Urinary bladder (tissue), 4 donors: ENCODE measurements at places on chromosomes 6 and 20.

- DNase-seq: no peak
These were observed 43.8 kb upstream of the FOXQ1 start for GRCh38 chr6:1267790-1268762.

GRCh38 chr20:50717974-50718761 is 13.2 kb upstream of the PARD6B start:
- no peak for DNase-seq

GRCh38 chr6:52574709-52575501 is 2.0 kb downstream of the TRAM2 start:
- no peak for DNase-seq

DNA sequence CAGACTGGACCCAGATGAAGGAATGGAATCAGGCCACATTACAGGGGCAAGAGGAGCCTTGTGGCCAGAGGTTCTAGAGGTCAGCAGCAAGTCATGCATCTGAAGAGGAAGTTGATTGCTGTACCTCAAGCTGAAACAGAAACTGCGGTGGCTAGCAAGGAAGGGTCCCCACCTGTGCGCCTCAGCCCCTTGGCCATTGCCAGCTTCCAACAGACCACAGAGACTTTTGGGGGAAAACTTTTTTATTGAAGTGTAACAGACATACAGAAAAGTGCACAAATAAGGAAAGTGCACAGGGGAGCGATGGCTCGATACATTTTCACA is 26.8 kb upstream of the SLC9A8 start:
- DNase-seq: no peak

- no peak for DNase-seq
These were observed 28.1 kb upstream of the OLIG3 start for GRCh38 chr6:137522198-137522798.

- DNase-seq: no peak
These were observed 20.9 kb downstream of the DEF6 start for GRCh38 chr6:35318196-35319171.

DNA sequence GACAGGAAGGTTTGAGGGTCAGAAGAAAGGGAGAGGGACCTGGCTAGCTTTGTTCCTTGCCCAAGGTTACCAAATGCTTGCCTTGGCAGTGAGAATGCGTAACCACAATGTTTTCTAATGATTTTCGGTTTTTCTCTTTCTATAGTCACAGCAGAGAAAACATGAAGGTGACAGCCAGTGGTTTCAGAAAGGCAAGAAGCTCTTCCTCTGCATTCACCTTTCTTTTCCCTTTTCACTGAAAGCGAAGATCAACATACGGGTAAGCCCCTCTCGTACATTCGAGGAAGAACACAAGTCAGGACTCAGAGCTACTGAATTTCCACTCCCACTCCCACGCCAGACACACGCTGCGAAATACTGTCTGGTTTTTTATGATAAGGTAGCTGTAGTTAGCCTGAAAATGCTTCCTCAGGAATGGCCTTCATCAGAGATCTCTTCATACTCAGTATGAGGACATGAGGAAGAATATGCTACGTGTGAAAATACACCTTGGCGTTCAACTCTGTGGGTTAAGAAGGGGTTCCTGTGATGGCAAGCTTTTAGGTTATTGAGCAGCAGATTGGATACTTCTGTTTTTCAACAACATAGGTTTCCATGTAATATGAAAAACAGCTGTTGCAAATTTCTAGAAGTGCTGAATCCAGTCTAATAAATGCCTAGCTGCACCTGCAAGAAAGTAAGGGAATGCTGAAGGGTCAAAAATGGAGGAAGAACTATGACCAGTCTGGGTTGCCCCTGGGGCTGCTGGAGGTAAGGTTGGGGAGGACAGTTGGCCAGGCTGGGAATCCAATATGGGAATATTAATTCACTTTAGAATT is 7.4 kb upstream of the CD83 start:
- no peak for DNase-seq

GRCh38 chr6:155033021-155033791 is 38.1 kb downstream of the TIAM2 start:
- no peak for DNase-seq

DNA sequence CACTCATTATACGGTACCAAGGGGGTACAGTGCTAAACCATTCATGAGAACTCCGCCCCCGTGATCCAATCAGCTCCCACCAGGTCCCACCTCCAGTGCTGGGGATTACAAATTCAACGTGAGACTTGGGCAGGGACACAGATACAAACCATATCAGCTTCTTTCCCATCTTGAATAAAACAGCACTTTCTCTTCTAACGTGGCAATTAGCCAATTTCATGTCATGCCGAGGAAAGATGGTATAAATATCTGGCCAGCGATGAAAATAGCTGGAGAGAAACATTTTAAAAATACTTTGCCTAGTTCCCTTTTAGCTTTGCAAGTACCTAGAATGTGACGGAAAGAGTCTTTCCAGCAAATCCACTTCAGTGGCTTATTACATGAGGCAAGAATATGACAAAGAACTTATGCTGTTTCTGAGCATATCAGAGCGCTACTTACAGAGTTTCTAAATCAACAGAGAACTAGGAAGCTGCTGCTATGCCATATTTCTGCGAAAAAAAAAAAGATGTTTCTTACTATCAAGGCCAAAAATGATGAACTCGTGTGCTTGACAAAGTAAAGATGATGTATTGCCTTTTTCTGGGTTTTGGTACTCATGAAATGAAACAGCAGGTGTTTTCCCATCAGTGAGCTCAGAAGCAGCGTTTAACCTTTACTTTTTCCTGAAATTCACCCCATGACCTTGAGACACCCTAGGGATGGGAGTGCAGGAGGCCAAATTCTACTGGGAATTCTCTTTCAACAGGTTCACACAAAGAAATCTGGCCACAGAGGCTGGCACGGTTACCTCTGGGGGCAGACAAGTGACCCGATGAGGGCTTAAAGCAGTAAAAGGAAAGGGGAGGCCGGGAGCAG is 37.9 kb downstream of the AGPAT4 start:
- DNase-seq: no peak

- no peak for DNase-seq
These were observed 20.2 kb downstream of the COL9A3 start for GRCh38 chr20:62836967-62837490.

DNA sequence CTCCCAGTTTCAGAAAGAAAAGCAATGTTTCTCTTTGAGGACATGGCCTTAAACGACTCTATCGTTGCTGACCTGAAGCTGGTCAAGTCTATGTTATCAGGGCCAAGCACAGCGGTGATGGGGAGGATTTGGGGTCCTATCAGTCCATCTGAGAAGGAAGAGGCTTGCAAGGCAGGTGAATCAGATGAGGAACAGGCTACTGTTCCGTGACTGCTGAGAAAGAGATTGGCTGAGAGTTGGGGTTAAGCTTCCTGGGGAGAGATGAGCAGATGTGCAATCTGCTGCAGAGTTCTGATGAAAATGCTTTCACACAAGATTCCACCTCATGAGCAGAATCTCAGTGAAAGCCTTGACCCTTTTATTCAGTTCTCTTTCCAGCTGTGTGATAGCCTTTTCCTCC is 168.3 kb upstream of the STMND1 start:
- no peak for DNase-seq

- no peak for DNase-seq
These were observed 129.1 kb upstream of the MANEA start for GRCh38 chr6:95448208-95448607.

GRCh38 chr6:52514514-52514913 is 62.3 kb downstream of the TRAM2 start:
- DNase-seq: no peak

DNA sequence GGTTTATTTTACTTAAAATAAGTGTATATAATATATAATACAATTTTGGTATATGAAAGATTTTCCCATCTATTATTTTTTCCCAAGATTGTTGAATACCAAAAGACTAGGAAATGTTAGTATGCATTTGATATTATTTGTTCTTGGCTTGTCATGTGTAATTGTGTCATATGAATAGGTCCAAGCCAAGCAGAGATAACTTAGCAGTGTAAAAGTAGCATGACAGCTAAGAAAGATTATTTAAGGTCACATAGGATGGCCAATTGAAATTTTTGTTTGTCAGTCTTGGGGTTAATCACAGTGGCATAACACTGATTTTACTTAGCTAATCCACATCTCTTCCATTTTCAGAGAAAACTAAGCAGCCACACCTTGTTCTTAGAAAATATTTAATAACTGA is 38.8 kb upstream of the RSPO3 start:
- no peak for DNase-seq

DNA sequence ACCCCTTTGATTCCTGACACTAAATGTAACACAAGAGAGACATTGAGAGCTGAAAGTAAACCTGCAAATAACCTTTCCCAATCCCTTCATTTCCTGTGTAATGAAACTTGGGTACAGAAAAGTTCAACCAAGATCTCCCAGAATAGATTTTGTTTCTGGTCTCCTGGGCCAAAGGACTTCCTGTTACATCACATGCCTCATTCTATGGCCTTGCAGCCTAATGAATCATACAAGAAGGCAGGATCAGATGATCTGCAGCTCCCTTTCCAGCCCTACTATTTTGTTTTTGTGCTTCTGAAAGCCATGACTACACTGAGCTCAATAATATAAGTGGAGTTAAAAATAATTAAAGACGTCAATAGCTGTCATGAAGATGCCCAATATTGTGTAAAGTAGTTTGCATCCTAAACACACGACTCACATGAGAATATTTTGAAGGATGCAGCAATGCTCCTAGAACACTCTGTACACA is 73.4 kb upstream of the NOX3 start:
- no peak for DNase-seq

GRCh38 chr6:125232466-125232865 is 69.3 kb downstream of the HDDC2 start:
- DNase-seq: no peak

- no peak for DNase-seq
These were observed 829.7 kb upstream of the CITED2 start for GRCh38 chr6:140204154-140204553.

DNA sequence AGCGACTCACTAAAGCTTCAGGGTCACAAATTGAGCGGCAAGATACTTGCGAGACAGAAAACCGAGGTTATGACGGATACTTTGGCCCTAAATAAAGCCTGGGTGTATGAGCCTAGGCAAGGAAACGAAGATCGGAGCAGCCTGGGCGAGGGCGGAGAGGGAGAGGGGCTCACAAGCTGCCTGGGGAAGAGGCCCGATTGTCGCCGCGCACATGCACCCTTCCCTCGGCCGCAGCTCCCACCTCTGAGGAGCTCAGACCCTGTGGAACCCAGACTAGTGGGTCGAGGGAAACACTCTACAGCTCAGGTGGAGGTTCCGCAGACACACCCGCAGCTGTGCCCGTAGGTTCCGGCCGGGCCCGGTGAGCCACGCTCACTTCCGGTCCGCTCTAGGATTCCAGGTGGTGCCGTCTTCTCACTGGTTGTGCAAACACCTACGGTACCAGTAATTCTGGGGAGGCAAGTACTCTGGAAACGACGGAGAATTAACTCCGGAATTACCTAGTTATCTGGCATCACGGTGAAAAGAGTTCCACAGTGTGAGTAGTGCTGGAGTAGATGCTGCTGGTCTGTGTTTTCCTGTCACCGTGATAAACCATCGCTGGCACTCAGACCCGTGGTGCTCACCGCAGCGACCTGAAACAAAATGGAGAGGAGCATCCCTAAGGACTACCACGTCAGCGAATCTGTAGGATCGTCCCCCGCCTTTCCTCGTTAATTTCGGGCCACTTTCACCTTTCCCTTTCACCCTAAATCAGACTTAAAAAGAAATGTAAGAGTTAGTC is 61.5 kb downstream of the GPX5 start:
- no peak for DNase-seq

- DNase-seq: no peak
These were observed 197.8 kb upstream of the NT5E start for GRCh38 chr6:85252085-85252484.

GRCh38 chr6:93515736-93516135 is 96.4 kb upstream of the EPHA7 start:
- DNase-seq: no peak

GRCh38 chr6:140846503-140847261 is 1286.0 kb upstream of the GJE1 start:
- no peak for DNase-seq

- DNase-seq: no peak
These were observed 37.1 kb downstream of the DTD1 start for GRCh38 chr20:18624948-18625347.

GRCh38 chr6:155185544-155185943 is 78.3 kb upstream of the CLDN20 start:
- no peak for DNase-seq

DNA sequence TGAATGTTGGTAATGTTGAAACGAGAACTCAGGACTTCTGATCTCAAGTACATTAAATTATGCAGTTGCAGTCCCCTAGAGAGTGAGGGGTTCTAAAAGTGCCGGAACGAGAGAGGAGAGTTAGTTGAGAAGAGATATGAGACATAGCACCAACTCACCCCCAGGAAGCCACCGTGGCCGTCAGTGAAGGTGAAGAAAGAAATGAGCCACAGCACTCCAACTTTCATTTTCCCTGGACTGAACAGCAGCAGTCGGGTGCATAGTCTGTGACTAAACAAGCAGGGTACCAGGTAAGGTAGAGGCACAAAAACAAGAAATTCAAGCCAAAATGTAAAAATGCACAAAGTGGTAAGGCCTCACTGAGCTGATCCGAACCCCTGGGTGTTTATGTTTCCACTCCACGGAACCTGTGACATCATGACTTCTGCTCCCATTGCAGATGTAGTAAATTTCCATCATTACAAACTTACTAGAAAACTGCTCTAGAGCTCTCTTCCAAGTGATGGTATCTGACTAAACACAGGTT is 13.2 kb downstream of the ADGRF1 start:
- no peak for DNase-seq

GRCh38 chr20:32152421-32153155 is 43.1 kb downstream of the TM9SF4 start:
- no peak for DNase-seq
